ENCODE measurements at places on chromosomes 1 and 21. TPM values are rescaled to one million over a fixed set of nuclear protein-coding genes. Genes with fewer than 3 reads are reported as not detected.

The GJB3 gene
- not detected for total RNA-seq

The C1orf116 gene
- total RNA-seq, result 0.35 TPM

DNA sequence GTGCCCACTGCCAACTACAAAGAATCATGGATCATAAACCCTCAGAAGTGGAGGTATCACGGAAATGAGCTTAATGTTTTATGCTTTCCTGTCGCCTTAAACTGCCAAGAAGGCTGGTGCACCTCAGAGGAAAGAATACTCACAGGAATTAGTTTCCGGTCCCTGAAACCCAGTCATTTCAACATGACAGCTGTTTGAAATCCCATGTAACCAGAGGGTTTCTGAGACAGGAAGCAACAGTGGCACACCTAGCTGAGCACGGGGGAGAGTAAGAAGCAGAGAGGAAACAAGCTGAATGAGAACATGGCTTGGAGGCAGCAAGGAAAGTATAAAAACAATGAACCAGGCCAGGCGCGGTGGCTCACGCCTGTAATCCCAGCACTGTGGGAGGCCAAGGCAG, 3.9 kb downstream of the JAK1 start:
- no peak for DNase-seq
- H3K36me3 ChIP-seq, result no peaks in the 10 kb centered on the region
- H3K27ac ChIP-seq, result peak overlapping the region; percentile 2
- H3K4me1 ChIP-seq, result peaks cover 54% of the 10 kb centered on the region

DNA sequence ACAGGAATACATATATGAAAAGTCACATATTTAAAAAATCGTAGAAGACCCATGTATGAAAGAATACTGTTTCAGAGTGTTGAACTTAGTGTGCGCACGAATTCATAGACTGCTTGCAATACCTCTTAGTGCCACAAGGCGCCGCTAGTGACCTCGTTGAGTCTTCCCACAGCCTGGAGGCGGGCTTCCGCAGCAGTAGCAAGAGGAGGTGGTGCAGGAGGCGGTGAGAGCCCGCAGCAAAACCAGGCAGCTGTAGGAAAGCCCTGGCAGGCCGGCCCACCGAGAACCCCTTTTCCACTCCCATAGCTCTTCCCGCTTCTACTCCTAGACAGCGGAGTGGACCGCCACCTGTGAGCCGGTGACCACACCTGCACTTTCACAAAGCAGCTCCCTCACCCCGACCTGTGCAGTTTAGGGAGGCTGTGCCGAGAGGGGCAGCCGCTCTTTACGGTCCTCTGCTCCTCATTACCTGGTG, 23.5 kb downstream of the MTARC1 start:
- H3K27me3 ChIP-seq, result no peaks in the 10 kb centered on the region
- DNase-seq, result peak; percentile 89
- no peaks in the 10 kb centered on the region for H3K36me3 ChIP-seq
- H3K4me1 ChIP-seq, result no peaks in the 10 kb centered on the region

The CNR2 gene
- total RNA-seq, result 0.04 TPM

- H3K4me3 ChIP-seq, result no peak overlapping the region
- DNase-seq, result no peak
- no peak overlapping the region for H3K27ac ChIP-seq
- no peaks in the 10 kb centered on the region for H3K4me1 ChIP-seq
- H3K36me3 ChIP-seq, result no peaks in the 10 kb centered on the region
- no peaks in the 10 kb centered on the region for H3K27me3 ChIP-seq
These were observed 23.0 kb upstream of the EDARADD start for GRCh38 chr1:236371083-236371482.

DNA sequence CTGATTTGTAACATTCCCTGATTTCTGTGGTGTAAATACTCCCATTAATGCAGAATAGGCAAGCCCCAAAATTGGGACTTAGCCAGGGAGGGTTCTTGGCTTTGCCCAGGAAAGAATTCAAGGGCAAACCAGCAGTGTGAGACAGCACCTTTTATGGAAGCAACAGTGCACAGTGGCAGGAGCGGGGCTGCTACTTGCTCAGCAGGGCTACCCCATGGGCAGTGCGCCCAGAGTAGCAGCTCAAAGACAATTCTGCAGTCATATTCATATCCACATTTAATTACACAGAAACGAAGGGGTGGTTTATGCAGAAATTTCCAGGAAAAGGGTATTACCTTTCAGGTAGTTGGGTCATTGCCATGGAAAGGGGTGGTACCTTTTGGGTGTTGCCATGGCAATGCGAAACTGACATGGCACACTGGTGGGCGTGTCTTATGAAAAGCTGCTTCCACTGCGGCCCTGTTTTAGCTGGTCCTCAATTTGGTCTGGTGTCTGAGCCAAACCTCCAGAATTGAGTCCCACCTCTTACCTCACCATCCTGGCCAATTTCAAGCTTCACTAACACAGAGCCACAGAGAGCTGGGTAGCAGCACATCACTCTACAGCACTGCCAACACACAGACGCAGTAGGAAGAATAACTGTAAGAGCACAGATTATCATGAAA, 35.9 kb downstream of the FHAD1 start:
- no peaks in the 10 kb centered on the region for H3K4me1 ChIP-seq
- no peaks in the 10 kb centered on the region for H3K36me3 ChIP-seq
- H3K4me3 ChIP-seq, result no peak overlapping the region
- DNase-seq, result no peak
- H3K27ac ChIP-seq, result peak overlapping the region; percentile 84

The PYHIN1 gene
- 0.63 TPM for total RNA-seq

DNA sequence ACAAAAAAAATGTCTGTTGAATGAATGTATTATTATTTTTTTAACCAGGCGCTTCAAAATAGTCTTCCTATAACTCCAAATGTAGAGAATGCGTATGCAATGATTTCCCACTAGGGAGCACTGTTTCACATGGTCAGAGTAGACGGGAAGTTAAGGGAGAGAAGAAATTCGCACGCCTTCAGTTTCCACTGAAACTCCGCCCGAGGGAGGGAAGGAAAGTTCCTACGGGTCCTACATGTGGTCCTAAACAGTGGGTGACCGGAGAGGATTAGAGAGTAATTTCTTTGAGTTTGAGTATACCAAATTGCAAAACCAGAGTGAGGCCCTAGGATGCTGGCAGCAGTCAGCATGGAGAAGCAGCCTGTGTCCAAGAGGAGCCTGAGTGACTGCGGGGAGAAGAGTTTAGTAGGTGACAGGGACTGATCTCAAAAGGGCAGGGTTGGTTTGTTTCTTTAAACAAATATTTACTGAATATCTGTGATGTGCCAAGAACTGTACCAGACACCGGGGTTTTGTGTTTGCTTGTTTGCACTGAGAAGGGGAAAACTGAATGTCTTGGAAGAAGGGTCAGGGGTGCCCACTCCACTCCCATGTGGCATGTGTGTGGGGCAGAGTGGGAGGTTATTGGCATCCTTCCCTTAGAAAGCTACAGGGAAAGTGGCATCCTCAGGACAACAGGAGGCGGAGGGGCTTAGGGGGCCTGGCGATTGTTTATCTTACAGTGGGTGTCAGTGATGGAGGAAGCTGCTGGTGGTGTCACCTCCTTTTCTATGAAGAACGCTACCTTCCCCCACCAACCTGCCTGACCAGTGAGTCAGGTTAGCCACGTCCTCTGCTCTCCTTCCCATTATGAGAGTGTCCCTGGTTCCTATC, 22.8 kb downstream of the RNU5D-1 start:
- H3K4me3 ChIP-seq, result no peak overlapping the region
- H3K4me1 ChIP-seq, result no peaks in the 10 kb centered on the region
- no peaks in the 10 kb centered on the region for H3K36me3 ChIP-seq
- H3K27me3 ChIP-seq, result no peaks in the 10 kb centered on the region

The TIAM1 gene
- 4.1 TPM for total RNA-seq

- peak overlapping the region; percentile 19 for H3K27ac ChIP-seq
- H3K4me3 ChIP-seq, result no peak overlapping the region
- H3K27me3 ChIP-seq, result no peaks in the 10 kb centered on the region
- H3K4me1 ChIP-seq, result no peaks in the 10 kb centered on the region
- H3K36me3 ChIP-seq, result no peaks in the 10 kb centered on the region
- DNase-seq, result no peak
These were observed 96.8 kb upstream of the PALMD start for GRCh38 chr1:99548943-99549605.

GRCh38 chr1:20220036-20220435, 33.7 kb upstream of the PLA2G2C start:
- no peaks in the 10 kb centered on the region for H3K4me1 ChIP-seq
- H3K27me3 ChIP-seq, result no peaks in the 10 kb centered on the region
- no peak overlapping the region for H3K4me3 ChIP-seq
- H3K36me3 ChIP-seq, result no peaks in the 10 kb centered on the region
- H3K27ac ChIP-seq, result no peak overlapping the region

- no peaks in the 10 kb centered on the region for H3K4me1 ChIP-seq
- H3K27me3 ChIP-seq, result no peaks in the 10 kb centered on the region
- no peak for DNase-seq
These were observed 28.5 kb upstream of the PAXBP1 start for GRCh38 chr21:32800056-32800455.

GRCh38 chr1:22685591-22686059, 25.0 kb upstream of the EPHB2 start:
- no peak overlapping the region for H3K27ac ChIP-seq
- DNase-seq, result no peak
- H3K4me3 ChIP-seq, result no peak overlapping the region
- no peaks in the 10 kb centered on the region for H3K36me3 ChIP-seq
- H3K4me1 ChIP-seq, result no peaks in the 10 kb centered on the region

DNA sequence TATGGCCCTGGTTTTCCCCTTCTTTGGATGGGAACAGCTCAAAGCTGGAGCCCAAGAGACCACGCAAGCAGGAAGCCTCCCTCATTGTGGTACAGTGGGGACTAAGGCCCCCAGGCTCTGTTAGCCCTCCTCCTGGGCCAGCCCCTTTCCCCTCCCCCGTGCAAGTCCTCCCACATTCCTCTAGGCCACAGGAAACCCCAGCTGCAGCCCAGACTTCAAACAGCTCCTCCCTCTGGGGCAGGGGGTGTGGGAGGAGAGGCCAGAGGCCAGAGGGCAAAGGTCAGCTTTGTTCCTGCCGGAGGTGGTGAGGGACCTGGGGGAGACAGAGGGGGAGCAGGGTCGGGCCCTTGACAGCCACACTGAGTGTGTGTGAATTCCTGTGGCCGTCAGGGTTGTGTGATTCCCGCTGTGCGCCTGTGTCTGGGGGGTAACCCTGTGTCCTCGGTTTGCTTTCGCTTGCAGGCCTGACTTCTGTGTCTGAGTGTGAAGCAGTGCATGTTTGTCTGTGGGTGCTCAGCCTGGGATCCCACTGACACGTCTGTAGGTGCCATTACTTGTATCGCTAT, 3.4 kb upstream of the AHDC1 start:
- H3K4me1 ChIP-seq, result no peaks in the 10 kb centered on the region
- no peak for DNase-seq
- H3K27ac ChIP-seq, result no peak overlapping the region
- no peak overlapping the region for H3K4me3 ChIP-seq
- no peaks in the 10 kb centered on the region for H3K36me3 ChIP-seq
- no peaks in the 10 kb centered on the region for H3K27me3 ChIP-seq

GRCh38 chr1:108828074-108828961, 28.6 kb downstream of the AKNAD1 start:
- peak; percentile 77 for DNase-seq
- H3K4me1 ChIP-seq, result peaks cover 46% of the 10 kb centered on the region
- peak overlapping the region; percentile 14 for H3K4me3 ChIP-seq
- H3K36me3 ChIP-seq, result no peaks in the 10 kb centered on the region
- H3K27me3 ChIP-seq, result no peaks in the 10 kb centered on the region
- peak overlapping the region; percentile 66 for H3K27ac ChIP-seq

GRCh38 chr1:76136894-76137293, 62.3 kb downstream of the ST6GALNAC3 start:
- H3K36me3 ChIP-seq, result no peaks in the 10 kb centered on the region
- peak overlapping the region; percentile 61 for H3K27ac ChIP-seq
- DNase-seq, result no peak
- H3K27me3 ChIP-seq, result no peaks in the 10 kb centered on the region
- no peaks in the 10 kb centered on the region for H3K4me1 ChIP-seq

The RNF223 gene
- not detected for total RNA-seq

The CCDC27 gene
- total RNA-seq, result not detected

The PROK1 gene
- total RNA-seq, result 1.0 TPM

- no peak overlapping the region for H3K27ac ChIP-seq
- H3K36me3 ChIP-seq, result no peaks in the 10 kb centered on the region
- no peaks in the 10 kb centered on the region for H3K27me3 ChIP-seq
- DNase-seq, result no peak
These were observed 820.3 kb downstream of the ADGRL2 start for GRCh38 chr1:82621076-82621475.

DNA sequence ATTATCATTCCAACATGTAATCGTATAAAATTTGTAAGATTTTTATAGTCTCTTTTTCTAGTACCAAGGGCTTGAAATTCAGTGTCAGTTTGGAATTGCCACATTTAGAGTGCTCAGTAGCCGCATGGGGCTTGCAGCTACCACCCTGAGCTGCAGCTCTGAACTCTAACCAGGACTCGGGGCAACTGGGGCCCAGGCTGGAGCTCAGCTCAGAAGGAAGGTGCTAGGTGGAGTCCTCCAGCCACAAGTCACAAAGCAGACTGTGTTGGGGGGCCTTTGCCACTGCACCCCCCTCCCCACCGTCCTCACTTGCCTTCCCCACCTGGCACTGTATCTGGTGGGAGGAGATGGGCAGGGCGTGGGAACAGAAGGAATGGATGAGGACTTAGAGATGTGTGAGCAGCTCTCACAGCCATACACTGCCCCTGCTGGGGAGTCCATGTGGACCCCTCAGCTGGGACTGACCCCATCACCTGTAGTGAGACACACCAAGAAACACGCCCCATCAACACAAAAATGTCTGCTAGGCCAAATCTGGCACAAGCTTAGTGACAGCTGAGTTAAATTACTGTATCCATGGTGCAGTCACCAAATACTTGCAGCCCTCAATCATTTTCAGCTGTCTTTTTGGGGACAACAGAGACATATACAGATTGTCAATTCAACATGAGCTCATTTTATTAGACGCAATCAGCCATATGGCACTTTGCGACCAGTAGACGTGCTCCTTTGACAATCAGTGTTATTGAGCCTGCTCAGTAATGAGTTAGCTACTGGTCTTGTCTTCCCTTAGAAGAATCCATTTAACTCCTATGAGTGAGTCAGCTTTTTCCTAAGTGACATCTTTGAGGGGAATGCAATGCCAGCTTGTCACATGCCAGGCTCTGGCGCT, 241.7 kb upstream of the RAB4A start:
- no peaks in the 10 kb centered on the region for H3K27me3 ChIP-seq
- peaks cover 16% of the 10 kb centered on the region for H3K4me1 ChIP-seq
- H3K27ac ChIP-seq, result no peak overlapping the region
- DNase-seq, result no peak
- H3K36me3 ChIP-seq, result no peaks in the 10 kb centered on the region
- H3K4me3 ChIP-seq, result no peak overlapping the region

GRCh38 chr21:44761011-44761729, 40.5 kb downstream of the UBE2G2 start:
- H3K4me1 ChIP-seq, result no peaks in the 10 kb centered on the region
- H3K4me3 ChIP-seq, result no peak overlapping the region
- no peaks in the 10 kb centered on the region for H3K36me3 ChIP-seq
- no peaks in the 10 kb centered on the region for H3K27me3 ChIP-seq
- no peak overlapping the region for H3K27ac ChIP-seq
- DNase-seq, result no peak

- no peak overlapping the region for H3K4me3 ChIP-seq
- H3K27me3 ChIP-seq, result no peaks in the 10 kb centered on the region
- H3K27ac ChIP-seq, result no peak overlapping the region
- no peak for DNase-seq
These were observed 26.9 kb downstream of the SH3BP5L start for GRCh38 chr1:248798791-248799190.

Data from right atrium auricular region (tissue), 2 donors.